ENCODE measurements at places on chromosomes 3 and 15.

DNA sequence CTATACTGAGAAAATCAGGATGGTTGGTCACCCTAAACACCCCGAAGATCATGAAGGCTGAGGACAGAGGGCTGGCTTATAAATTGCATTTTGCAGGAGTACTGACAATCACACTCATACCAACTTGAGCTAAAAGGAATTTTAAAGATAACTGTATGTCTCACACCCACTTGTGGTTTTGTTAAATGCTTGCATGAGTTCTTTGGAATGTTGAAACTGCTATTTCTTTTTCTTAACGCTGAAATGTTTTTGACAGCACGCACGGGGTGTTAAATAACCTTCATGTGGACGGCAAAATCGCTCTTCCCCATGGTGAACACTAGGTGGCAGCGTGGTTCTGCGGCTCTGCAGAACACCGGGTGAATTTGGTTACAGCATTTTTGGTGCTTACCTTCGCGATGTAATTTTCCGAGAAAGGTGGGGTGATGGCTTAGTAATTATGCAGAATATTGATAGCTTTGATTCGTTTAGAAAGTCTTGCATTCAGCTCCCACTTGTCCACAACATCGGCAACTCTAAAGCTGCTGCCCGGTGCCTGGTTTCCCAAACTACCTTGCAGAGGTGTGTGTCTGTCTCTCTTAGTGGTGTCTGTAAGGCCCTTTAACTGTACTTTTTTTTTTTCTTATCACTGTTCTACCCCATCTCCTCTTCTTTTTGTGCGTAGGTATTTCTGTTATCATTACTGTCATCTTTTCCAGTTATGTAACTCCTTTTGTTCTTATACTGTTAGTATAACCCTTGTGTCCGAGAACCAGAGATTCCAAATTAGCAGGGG lies 51.7 kb downstream of the ARNT2 start:
- DNase-seq, result peak; percentile 21

- DNase-seq, result no peak
Measured at GRCh38 chr3:176513604-176514003, 683.7 kb downstream of the TBL1XR1 start.

DNA sequence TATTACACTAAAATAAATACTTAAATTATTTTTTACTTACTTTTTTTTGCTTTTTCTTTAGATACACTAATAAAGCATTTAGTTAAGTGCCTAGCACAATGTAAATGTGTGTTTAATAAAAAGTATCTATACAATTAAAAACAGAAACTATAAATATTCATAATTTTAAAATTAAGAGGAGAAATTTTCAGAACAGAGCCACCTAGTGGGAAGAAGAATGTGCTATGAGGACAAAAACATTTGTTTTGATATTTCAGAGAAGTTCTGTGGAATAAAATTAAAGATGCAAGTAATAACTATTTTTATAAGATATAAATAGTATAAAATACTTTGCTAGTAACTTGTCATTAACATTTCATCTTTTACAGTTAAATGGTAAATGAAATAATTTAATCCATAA lies 33.6 kb upstream of the PLSCR5 start:
- no peak for DNase-seq

- no peak for DNase-seq
Measured at GRCh38 chr3:169044331-169045113, 619.0 kb downstream of the MECOM start.

- DNase-seq, result no peak
Measured at GRCh38 chr3:50571486-50571885, 2.2 kb downstream of the HEMK1 start.

Data from gastrocnemius medialis (tissue), 4 donors.